Uterus (tissue), 4 donors: ENCODE measurements at places on chromosomes 13 and 19. TPM values are rescaled to one million over a fixed set of nuclear protein-coding genes. Genes with fewer than 3 reads are reported as not detected.

Gene CBY2
- total RNA-seq = not detected

DNA sequence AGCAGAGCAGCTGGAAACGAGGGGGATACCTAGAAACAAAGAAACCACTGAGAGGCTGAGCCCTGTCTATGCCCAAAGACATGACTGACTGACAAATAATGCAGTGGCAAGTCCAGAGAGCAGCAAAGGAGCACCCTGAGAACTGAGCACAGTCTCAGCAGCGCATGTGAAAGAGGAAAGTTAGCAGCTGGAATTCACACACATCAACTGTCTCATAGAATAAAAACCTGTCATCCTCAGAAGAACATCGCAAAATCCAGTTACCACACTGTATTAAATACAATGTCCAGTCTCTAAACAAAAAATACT is 24.1 kb upstream of the DLEU7 start:
- H3K36me3 ChIP-seq = no peaks in the 10 kb centered on the region
- H3K4me3 ChIP-seq = no peak overlapping the region
- no peak overlapping the region for H3K27ac ChIP-seq
- no peak for DNase-seq

Gene ICAM5
- total RNA-seq = 0.29 TPM

Gene FLT3LG
- total RNA-seq = not detected

- DNase-seq = no peak
- peak overlapping the region; percentile 77 for H3K27ac ChIP-seq
- no peaks in the 10 kb centered on the region for H3K36me3 ChIP-seq
These were observed 47.1 kb downstream of the COL4A2 start for GRCh38 chr13:110354123-110354627.

GRCh38 chr19:57850553-57851017 is 926 bp downstream of the ZNF587 start:
- no peaks in the 10 kb centered on the region for H3K4me1 ChIP-seq
- no peaks in the 10 kb centered on the region for H3K36me3 ChIP-seq
- H3K4me3 ChIP-seq = peak overlapping the region; percentile 69
- DNase-seq = no peak

DNA sequence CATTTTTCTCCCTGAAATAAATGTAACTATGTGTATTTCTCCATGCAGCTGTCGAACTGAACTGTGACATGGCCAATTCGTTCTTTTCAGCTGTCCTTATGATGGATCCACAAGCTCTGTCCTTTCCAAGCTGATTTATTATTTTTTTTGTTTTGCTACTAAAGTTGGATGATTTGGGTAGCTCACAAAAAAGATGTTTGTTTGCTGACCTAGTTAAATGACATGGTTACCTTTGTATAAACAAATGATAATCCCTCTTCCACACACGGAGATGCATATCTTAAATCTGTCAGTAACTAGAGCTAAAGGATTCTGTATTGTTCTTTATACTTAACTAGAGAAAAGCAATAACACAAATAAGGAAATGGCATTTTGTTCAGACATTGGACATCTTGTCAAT is 884.3 kb upstream of the PCDH20 start:
- H3K27me3 ChIP-seq = no peaks in the 10 kb centered on the region
- H3K27ac ChIP-seq = no peak overlapping the region
- no peaks in the 10 kb centered on the region for H3K36me3 ChIP-seq
- no peak for DNase-seq
- H3K4me1 ChIP-seq = no peaks in the 10 kb centered on the region

GRCh38 chr19:8215783-8216182 is 6.6 kb downstream of the CERS4 start:
- DNase-seq = no peak
- no peak overlapping the region for H3K27ac ChIP-seq
- no peaks in the 10 kb centered on the region for H3K4me1 ChIP-seq

Gene PLK5
- total RNA-seq = not detected

GRCh38 chr13:29500386-29500785 is 95.1 kb downstream of the SLC7A1 start:
- H3K4me3 ChIP-seq = no peak overlapping the region
- H3K27me3 ChIP-seq = no peaks in the 10 kb centered on the region
- no peak for DNase-seq
- no peaks in the 10 kb centered on the region for H3K36me3 ChIP-seq
- H3K27ac ChIP-seq = no peak overlapping the region

- peaks cover 6% of the 10 kb centered on the region for H3K27me3 ChIP-seq
- peak overlapping the region; percentile 24 for H3K4me3 ChIP-seq
- no peaks in the 10 kb centered on the region for H3K4me1 ChIP-seq
- H3K27ac ChIP-seq = no peak overlapping the region
- no peaks in the 10 kb centered on the region for H3K36me3 ChIP-seq
These were observed 11.8 kb upstream of the ERFL start for GRCh38 chr19:41939861-41940730.

DNA sequence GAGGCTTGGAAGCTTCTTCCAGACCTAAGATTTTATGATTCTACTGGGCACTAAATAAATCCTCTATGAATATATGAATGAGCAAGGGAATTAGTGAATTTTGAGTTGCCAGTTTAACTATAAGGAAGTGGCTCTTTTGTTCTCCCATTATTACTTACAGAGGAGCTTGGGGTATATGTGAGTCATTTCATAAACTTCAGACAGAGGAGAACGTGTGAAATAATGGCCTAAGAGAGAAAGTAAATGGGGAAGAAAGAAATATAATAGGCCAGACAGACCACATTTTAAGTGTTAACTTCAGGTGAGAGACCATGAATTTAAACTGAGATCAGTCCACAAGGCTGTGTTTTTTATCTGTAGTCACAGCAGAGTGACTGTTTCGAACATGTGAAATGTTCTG is 570.9 kb downstream of the GPC6 start:
- no peaks in the 10 kb centered on the region for H3K27me3 ChIP-seq
- H3K4me1 ChIP-seq = no peaks in the 10 kb centered on the region
- no peak overlapping the region for H3K27ac ChIP-seq

- no peaks in the 10 kb centered on the region for H3K4me1 ChIP-seq
- no peaks in the 10 kb centered on the region for H3K36me3 ChIP-seq
- no peak for DNase-seq
- H3K4me3 ChIP-seq = no peak overlapping the region
- H3K27me3 ChIP-seq = no peaks in the 10 kb centered on the region
- H3K27ac ChIP-seq = no peak overlapping the region
These were observed 6.4 kb upstream of the F7 start for GRCh38 chr13:113099142-113099541.

DNA sequence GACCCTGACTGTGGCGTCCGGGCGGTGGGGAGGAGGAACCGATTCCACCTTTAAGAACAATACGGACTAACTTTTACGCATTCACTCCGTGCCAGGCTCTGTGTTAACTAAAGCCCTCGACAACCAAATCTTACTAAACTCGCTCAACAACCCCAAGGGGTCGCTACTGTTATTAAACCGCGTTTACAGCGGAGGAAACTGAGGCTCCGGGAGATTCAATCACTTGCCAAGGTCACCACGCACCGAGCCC is 1.2 kb downstream of the SAMD1 start:
- no peaks in the 10 kb centered on the region for H3K36me3 ChIP-seq
- no peak for DNase-seq
- peak overlapping the region; percentile 9 for H3K4me3 ChIP-seq
- H3K27me3 ChIP-seq = no peaks in the 10 kb centered on the region
- no peaks in the 10 kb centered on the region for H3K4me1 ChIP-seq

DNA sequence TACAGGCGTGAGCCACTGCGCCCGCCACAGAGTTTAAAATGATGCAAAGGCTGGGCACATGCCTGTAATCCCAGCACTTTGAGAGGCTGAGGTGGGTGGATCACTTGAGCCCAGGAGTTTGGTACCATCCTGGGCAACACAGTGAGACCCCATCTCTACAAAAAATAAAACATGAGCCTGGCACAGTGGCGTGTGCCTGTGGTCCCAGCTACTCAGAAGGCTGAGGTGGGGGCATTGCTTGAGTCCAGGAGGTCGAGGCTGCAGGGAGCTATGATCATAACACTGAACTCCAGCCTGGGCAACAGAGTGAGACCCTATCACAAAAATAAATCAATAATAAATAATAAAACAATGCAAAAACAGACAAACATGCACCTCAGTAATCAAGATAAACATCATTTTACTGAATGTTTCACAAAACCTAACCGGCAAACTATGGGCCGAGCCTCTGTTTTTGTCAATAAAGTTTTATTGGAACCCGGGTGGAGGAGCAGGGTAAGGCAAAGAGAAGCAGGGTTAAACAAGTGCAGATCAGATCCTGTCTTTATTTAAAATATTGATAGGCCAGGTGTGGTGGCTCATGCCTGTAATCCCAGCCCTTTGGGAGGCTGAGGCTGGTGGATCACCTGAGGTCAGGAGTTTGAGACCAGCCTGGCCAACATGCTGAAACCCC is 2.0 kb upstream of the PEAK3 start:
- peaks cover 13% of the 10 kb centered on the region for H3K4me1 ChIP-seq
- no peak overlapping the region for H3K4me3 ChIP-seq
- H3K27ac ChIP-seq = no peak overlapping the region
- DNase-seq = no peak

- H3K27ac ChIP-seq = peak overlapping the region; percentile 97
- peaks cover 15% of the 10 kb centered on the region for H3K4me1 ChIP-seq
- H3K27me3 ChIP-seq = no peaks in the 10 kb centered on the region
- no peaks in the 10 kb centered on the region for H3K36me3 ChIP-seq
- no peak for DNase-seq
These were observed 423 bp downstream of the LSM14A start for GRCh38 chr19:34172661-34173192.

DNA sequence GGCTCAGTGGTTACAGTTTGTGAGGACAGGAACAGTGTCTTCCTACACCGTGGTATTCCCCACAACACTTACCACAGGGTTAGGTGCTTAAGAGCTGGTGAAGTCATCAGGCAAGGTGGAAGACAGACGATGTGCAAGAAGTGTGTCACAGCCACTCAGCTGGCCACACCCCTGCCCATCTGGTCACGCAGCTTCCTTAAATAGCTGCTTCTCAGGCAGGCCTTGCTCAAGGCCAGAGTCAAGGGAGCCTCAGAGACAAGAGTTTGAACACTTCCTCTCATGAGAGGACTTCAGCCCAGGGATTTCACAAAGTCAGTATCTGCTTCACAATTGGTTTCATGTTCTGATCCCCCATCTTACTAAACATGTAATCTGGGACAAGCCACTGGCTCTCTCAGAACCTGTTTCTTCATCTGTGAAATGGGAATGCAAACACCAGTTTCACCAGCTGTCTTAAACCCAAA is 80.3 kb upstream of the FRY start:
- H3K27ac ChIP-seq = no peak overlapping the region
- no peak overlapping the region for H3K4me3 ChIP-seq
- no peaks in the 10 kb centered on the region for H3K27me3 ChIP-seq
- H3K36me3 ChIP-seq = no peaks in the 10 kb centered on the region

GRCh38 chr19:1094978-1095701 is at the start of gene POLR2E:
POLR2E (minus strand) TSS chr19:1095375; CDS start chr19:1095315, 60 bp downstream.
- peak; percentile 98 for DNase-seq
- H3K4me1 ChIP-seq = peaks cover 10% of the 10 kb centered on the region
- H3K4me3 ChIP-seq = peak within 1 kb of the TSS; percentile 91
- no peaks in the 10 kb centered on the region for H3K27me3 ChIP-seq
- no peaks in the 10 kb centered on the region for H3K36me3 ChIP-seq

- DNase-seq = no peak
- H3K36me3 ChIP-seq = no peaks in the 10 kb centered on the region
- H3K27me3 ChIP-seq = no peaks in the 10 kb centered on the region
- H3K4me1 ChIP-seq = peaks cover 3% of the 10 kb centered on the region
These were observed 107.0 kb downstream of the KL start for GRCh38 chr13:33123066-33123859.

Gene MTUS2
- total RNA-seq = 4.0 TPM

Gene MUC16
- 2.1 TPM for total RNA-seq

DNA sequence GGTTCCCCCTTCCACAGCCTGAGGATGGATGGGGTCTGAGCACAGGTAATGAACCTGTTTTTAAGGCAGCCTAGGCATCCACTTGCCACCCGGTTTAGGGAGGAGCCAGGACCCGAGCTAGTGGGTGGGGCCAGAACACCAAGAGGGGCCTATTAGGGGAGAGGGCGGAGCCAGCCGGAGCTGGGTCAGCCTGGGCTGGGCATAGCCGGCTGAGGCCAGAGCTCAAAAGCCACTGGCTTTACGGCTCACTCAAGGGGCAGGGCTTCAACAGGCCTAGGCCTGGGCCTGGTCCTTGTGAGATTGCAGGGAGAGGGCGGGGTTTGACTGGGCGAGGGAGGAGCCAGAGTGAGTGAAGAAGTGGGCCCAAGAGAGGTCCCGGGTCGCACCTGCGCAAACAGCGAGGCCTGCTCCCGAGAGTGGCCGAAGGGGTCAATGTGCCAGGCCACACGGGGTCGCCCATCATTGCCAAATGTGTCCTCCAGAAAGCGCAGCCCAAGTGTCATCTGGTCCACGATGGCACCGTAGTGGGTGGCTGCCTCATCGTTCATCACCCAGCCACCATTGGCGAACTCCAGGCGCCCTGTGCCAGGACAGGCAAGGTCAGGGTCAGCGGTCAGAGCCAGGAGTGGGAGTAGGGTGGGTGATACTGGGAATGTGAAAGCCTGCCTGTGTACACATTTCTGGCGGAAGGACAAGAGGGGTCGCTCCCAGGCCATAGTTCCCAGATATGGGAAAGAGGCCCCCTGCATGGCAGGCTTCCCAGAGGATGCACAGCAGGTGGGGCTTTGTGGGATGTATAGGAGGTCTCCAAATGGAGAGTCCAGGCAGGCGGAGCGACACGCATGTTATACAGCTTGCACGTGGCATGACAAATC is 1.9 kb downstream of the MAN2B1 start:
- DNase-seq = no peak
- H3K36me3 ChIP-seq = no peaks in the 10 kb centered on the region
- H3K4me1 ChIP-seq = peaks cover 8% of the 10 kb centered on the region
- no peak overlapping the region for H3K4me3 ChIP-seq
- no peak overlapping the region for H3K27ac ChIP-seq

- H3K4me3 ChIP-seq = no peak overlapping the region
- H3K27ac ChIP-seq = peak overlapping the region; percentile 89
- H3K36me3 ChIP-seq = no peaks in the 10 kb centered on the region
- no peaks in the 10 kb centered on the region for H3K27me3 ChIP-seq
- peaks cover 10% of the 10 kb centered on the region for H3K4me1 ChIP-seq
These were observed 69.0 kb downstream of the COL4A2 start for GRCh38 chr13:110376120-110376519.

- no peak for DNase-seq
- H3K4me1 ChIP-seq = no peaks in the 10 kb centered on the region
- no peaks in the 10 kb centered on the region for H3K27me3 ChIP-seq
- no peak overlapping the region for H3K27ac ChIP-seq
- H3K4me3 ChIP-seq = peak overlapping the region; percentile 62
- no peaks in the 10 kb centered on the region for H3K36me3 ChIP-seq
These were observed 2.8 kb downstream of the IGFLR1 start for GRCh38 chr19:35739275-35740107.

- no peaks in the 10 kb centered on the region for H3K36me3 ChIP-seq
- no peak overlapping the region for H3K4me3 ChIP-seq
- no peaks in the 10 kb centered on the region for H3K4me1 ChIP-seq
- H3K27me3 ChIP-seq = no peaks in the 10 kb centered on the region
These were observed 26.5 kb upstream of the FOXO1 start for GRCh38 chr13:40692946-40693345.

Gene FAM83E
- 1.8 TPM for total RNA-seq

Gene ERICH4
- not detected for total RNA-seq

- no peaks in the 10 kb centered on the region for H3K36me3 ChIP-seq
- H3K4me3 ChIP-seq = no peak overlapping the region
- no peak overlapping the region for H3K27ac ChIP-seq
- no peaks in the 10 kb centered on the region for H3K4me1 ChIP-seq
- DNase-seq = no peak
These were observed 80.0 kb upstream of the GPR183 start for GRCh38 chr13:99386911-99387788.

Gene THSD8
- total RNA-seq = not detected

Gene ANGPTL8
- total RNA-seq = not detected
